ENCODE measurements at places on chromosomes 12 and 14. TPM values are rescaled to one million over a fixed set of nuclear protein-coding genes. Genes with fewer than 3 reads are reported as not detected.
A peak's percentile ranks its signal among the peaks of the same experiment; 100 is the strongest.

- no peak for DNase-seq
Observed at GRCh38 chr12:128056136-128056801, 210.7 kb upstream of the TMEM132C start.

DNA sequence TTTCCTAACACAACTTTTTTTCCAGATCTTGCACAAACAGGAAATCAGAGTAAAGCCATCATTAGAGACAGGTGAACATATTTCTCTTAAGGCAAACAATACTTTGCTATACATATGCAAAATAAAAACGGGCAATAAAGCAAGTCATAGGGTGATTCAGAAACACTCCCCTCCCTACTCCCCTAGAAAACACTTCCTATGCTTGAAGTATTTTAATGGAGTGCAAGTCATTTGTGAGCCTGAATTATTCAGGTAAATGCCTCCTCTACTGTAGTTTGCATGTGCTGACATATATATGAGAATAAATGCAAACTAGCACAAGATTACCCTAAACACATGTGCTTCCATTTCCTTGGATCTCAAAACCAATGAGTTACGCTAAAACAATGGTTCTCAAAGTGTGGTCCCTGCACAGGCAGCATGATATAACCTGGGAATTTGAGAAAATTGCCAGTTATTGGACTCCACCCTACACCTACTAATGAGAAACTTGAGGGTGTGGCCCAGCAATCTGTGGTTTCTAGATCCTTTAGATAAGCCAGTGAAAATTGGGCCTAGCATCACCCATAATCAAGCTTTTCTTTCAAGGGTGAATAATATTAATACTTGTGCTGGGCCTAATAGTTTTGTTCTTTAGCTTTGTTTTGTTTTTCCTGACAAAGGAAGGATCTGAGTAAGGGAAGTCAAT is 159.7 kb upstream of the BMP4 start:
- DNase-seq, result no peak

The ST8SIA1 gene
- 1.3 TPM for total RNA-seq

- no peak for DNase-seq
Observed at GRCh38 chr14:73935666-73936065, 14.2 kb downstream of the FAM161B start.

GRCh38 chr14:54435500-54435981 is 5.6 kb downstream of the CNIH1 start:
- DNase-seq, result peak; percentile 98

DNA sequence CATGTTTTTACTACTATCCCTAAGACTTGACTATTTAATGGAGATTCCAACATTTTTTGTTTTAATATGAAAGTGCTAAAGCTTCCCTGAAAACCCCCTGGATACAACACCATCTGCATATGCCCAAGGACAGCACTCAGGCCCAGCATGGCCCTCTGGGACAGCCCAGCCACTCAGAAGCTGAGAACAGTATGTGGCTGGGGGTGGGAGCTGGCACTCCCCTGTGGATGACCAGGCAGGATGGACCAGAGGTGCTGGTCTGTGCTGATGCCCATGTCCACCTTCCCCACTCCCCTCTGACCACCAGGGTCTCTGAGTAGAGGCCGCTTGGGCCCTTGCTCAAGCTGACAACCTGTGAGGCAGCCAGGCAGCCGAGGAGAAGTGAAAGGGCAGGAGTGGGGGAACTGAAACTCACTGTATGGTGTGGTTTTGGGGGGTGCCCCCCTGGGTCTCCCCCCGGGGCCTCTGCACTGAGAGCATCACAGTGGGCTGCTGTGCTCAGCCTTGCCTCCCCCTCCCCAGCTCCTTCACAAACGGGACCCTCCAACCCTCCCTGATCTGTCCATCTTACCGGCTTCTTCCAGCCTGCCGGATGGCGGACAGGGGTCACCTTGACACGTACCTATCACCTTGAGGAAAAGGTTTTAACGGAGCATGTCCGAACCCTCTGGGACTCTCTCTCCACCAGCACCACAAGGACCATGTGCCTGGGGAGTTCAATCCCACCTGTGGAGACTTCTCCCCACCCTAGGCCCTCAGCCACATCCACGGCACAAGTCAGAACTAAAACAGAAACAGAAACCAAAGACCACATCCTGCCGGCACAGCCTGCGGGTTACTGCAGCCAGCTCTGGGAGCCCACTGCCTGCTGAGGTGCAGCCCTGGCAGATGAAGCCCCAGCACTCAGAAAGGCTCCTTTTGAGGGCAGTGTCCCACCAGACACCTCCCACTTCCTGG is at the start of gene TMEM229B:
Gene TMEM229B, minus strand, starts transcription at position 785 of the 957 bp plus-strand sequence. CDS start 14,798 bp downstream, outside the sequence.
- DNase-seq, result peak; percentile 38

GRCh38 chr14:90678420-90678819 is 137.8 kb downstream of the TTC7B start:
- DNase-seq, result peak; percentile 67

- DNase-seq, result no peak
Observed at GRCh38 chr12:132326646-132327045, 2.7 kb downstream of the GALNT9 start.

- peak; percentile 33 for DNase-seq
Observed at GRCh38 chr14:37622231-37622923, 26.9 kb downstream of the TTC6 start.

The KTN1 gene
- 167 TPM for total RNA-seq

GRCh38 chr12:90959538-90960139 is 4.7 kb upstream of the CCER1 start:
- peak; percentile 66 for DNase-seq

The C14orf132 gene
- 20.6 TPM for total RNA-seq

The NRL gene
- 1.3 TPM for total RNA-seq
